ENCODE measurements at places on chromosomes 5 and 9.

DNA sequence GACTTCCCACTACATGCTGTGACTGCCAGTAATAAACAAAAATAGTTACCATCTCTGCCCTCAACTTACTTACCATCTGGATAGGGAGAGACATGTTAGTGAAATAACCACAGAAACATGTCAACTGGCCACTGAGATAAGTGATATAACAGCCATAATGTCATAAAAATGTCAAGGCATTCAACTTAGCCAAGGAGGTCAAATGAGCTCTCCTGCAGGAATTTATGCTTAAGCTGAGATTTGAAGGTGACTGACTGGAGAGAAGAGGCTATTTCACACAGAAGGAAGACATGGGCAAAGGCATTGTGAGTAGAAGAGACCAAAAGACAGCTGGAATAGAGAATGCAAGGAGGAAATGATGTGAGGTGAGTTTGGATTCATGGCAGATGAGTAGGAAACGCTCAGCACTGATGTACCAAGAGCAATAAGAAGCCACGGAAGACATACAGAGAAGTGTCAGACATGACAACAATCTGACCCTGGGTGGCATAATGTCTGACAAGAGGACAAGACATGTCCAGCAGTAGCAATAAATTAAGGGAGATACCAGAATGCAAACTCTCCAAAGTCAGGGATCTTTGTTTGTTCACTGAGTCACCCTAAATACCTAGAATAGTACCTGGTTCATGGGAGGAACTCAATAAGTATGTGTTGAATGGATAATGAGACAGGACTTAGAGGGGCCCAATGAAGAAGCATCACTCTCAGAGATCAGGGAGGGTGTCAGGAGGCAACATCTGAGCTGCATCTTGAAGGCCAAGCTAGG lies 318.8 kb downstream of the ACTL7B start:
- peak; percentile 65 for DNase-seq

DNA sequence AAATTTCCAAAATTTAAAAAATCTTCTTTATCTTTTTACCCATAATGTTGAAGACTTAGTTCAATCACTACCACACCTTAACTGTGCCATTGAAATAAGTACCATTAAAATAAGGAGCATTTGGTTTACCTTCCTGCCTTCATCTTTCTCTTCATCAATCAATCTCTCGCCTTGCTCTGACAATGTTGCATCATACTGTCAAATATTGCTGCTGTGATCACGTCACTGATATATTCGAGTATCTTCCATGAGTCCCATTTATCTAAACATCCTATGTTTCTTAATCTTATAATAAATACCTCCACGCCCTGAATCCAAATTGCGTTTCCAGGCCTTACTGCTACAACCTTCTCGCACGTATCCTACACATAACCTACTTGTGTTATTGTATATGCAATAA lies 155.2 kb upstream of the ACOT12 start:
- no peak for DNase-seq

DNA sequence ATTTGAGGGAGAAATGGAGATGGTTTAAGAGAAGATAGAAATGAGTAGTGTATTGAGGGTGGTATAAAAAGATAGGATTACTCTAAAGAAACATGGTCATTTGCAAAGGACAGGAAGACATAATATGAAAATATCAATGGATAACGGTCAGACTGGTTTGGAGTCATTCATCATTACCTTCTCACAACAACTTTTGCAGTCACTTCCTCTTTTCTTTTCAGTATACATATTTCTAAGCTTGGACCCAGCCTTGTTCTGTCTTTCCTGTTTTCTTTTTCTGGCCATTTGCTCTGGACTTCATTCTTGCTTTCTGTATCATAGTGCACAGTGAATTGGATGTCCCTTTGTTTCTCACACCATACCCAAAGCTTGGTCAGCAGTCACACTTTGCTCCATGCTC lies 966.5 kb upstream of the TYRP1 start:
- DNase-seq: no peak

DNA sequence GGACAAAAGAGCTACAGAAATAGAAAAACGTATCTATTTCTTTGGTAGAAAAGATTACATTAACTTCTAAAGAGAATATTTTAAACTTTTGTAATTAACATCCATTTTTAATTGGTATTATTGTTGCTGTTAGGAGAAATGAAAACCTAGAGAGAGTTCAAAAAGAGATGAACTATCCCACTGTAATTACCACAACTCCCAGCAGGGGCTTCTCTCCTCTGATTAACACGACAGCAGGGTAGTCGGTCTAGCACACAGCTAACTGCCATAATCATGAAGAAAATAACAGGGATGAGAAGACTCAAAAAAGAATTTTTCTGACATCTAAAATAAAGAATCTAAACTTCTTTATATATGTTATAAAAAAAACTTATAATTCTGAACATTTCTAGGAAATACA lies 86.2 kb upstream of the CDH9 start:
- DNase-seq: peak; percentile 3

- DNase-seq: no peak
Observed at GRCh38 chr5:100790951-100791350, 112.1 kb downstream of the ST8SIA4 start.

- DNase-seq: no peak
Observed at GRCh38 chr5:147920420-147921030, 14.2 kb upstream of the C5orf46 start.

- no peak for DNase-seq
Observed at GRCh38 chr9:107710953-107711352, 221.4 kb upstream of the KLF4 start.

GRCh38 chr9:37201581-37201980 lies 81.2 kb downstream of the ZCCHC7 start:
- no peak for DNase-seq

DNA sequence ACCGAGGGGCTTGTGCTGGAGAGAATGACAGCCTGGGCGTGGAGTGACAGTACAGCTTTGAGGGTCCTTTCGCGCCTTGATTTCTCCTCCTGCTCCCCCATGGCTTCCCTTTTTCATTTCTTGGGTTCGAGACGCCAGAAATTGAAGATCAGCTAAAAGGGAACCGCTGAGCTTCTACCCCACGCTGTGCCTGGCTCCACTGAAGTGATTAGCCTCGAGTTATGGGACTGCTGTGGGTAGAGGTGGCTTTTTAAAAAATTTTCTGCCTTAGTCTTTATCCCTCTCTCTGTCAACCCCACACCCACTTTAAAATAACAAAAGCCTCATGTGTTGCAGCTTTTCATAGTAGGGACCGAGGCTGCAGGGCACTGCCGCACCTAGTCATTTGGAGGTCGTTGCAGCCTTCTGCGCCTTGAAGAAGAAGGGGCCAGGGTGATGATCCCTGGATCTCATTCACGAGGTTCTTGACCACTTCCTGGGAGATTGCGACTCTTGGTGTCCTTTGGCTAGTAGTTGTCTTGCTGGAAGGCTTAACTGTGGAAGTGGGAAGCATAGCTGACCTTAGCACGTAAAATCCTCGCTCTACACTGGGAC lies 603 bp downstream of the PPIP5K2 start:
- DNase-seq: peak; percentile 43

DNA sequence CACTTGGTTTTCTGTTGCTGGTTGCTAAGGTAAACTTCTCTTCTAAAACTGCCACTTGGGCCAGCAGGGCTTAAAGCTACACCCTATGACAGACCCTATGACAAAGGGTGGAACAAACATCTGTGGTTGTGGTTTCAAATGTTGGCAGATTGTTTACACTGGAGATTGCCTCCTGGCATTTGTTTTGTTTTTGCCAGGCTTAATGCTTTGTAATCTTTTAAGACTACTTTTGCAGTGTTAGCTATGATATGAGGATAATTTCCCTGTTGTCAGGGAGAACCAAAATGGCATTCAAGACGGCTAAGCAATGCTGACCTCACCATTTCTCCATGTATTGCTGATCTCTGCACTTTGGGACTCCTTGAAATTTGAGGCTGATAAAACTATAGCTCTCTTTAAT lies 50.3 kb downstream of the MAMDC2 start:
- no peak for DNase-seq

GRCh38 chr5:154860123-154860522 lies 1.7 kb downstream of the CNOT8 start:
- DNase-seq: peak; percentile 82

DNA sequence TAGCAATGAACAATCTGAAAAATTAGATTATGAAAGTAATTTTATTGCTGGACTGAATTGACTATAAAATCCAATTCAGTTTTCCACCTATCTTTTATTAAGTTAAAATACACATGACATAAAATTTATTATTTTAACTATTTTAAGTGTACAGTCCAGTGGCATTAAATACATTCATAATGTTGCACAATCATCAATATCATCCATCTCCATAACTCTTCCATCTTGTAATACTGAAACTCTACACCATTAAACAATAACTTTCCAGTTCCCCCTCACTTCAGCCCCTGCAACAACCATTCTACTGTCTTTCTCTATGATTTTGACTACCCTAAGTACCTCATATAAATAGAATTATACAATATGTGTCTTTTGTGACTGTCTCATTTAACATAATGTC lies 200.6 kb upstream of the ITGA1 start:
- no peak for DNase-seq

GRCh38 chr5:84381502-84382362 lies 2.9 kb downstream of the EDIL3 start:
- DNase-seq: no peak

GRCh38 chr5:68823301-68823700 lies 270.5 kb upstream of the SLC30A5 start:
- no peak for DNase-seq

DNA sequence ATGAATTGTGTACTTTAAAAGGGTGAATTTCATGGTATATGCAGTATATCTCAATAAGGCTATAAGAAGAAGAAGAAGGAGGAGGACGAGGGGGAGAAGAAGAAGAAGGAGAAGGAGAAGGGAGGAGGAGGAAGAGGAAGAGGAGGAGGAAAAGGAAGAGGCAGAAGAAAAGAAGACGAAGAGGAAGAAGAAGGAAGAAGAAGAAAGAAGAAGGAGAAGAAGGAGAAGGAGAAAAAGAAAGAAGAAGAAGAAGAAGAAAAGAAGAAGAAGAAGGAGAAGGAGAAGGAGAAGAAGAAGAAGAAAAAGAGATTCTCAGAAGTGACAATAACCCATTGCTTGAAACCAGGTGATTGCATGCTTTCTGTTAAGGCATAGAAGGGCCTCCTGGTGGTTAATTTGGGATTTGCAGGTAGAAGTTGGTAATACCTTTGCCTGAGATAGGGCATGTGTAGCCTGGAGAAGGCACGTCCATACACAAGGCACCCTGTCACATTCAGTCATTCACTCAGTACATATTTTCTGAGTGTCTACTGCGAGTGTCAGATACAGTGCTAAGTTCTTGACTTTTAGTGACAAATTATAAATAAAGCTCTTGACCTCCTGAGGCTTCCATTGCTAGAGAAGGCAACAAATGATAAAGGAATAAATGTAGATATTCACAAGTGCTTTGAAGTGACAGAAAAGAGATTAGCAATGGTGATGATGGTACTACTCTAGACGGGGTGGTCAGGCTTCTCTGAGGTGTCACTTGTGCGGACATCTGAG lies 231.3 kb downstream of the NPR3 start:
- DNase-seq: peak; percentile 35

- no peak for DNase-seq
Observed at GRCh38 chr9:105191508-105192121, 52.8 kb upstream of the SLC44A1 start.

- no peak for DNase-seq
Observed at GRCh38 chr5:86439593-86440110, 178.1 kb upstream of the COX7C start.

DNA sequence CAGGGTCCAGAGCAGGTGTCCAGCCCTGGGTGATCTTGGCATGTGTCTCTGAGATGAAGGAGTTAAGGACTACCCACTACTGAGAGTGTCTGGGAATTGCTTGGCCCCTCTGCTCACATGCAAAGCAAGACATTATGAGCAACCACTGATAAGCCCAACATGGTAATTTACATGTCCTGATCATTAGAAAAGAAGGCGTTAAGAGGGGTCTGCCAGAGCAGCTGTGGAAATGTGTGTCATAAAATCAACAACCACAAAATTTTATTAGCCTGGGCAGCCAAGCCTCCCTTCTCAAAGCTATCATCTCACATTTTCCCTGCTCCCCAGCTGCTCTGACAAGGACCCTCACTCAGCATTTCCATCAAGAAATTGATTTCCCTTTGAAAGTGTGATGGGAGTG lies 351.0 kb downstream of the SPOCK1 start:
- DNase-seq: no peak

GRCh38 chr5:9533562-9534364 lies 12.1 kb downstream of the SEMA5A start:
- no peak for DNase-seq

- no peak for DNase-seq
Observed at GRCh38 chr9:3477236-3477834, 48.5 kb downstream of the RFX3 start.

DNA sequence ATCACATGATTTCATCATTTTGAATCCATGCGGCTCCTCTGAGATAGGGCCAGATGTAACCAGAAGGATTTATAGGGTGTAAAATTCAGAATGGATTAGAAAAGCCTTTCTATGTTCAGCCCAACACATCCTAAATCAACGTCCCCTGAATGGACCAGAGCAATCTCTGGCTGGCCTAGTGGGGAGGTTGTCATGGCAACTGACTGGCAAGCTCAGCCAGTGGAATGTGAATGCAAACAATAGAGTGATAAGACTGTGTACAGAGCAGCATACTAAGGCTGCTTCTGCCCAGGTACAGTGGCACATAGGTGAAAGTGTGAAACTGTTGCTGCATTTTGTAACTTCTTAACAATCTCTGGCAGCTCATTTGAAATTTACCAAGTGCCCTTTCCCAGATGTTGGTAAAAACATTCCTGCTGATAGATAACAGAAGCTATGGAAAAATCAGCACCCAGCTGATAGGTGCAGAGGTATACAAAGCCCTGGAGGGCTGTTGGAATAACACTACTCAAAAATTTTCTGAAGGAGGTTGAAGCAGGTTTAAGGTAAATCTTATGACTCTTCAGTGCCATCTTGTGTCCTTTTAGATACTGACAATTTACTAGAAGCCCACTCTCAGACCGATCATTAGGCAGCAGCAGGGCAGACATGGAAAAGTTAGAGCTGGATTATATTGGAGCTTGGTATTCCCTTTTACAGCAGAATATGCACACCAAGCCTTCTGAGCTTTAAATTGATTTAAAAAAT lies 267.2 kb downstream of the RAB3C start:
- peak; percentile 14 for DNase-seq

DNA sequence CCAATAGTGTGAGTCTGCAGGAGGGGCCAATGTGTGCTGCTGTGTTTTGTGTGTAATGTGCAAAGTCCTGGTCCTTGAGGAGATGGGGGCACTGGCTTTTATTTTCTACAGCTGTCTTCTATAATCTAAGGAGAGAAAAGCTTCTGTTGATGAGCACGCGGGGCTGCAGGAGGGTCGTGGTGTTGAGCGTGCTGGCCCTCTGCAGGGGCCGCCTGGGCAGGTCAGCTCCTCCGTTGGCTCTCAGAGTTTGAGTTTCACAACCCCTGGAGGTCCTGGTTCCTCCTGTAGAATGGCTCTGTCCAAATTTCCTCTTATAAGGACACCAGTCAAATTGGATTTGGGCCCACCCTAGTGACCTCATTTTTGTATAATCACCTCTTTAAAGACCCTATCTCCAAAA lies 12.6 kb downstream of the OR2V1 start:
- no peak for DNase-seq

- DNase-seq: no peak
Observed at GRCh38 chr9:27939186-27939585, 365.9 kb upstream of the C9orf72 start.
